Tibial artery (tissue), 4 donors: ENCODE measurements at places on chromosomes 1 and 21.

DNA sequence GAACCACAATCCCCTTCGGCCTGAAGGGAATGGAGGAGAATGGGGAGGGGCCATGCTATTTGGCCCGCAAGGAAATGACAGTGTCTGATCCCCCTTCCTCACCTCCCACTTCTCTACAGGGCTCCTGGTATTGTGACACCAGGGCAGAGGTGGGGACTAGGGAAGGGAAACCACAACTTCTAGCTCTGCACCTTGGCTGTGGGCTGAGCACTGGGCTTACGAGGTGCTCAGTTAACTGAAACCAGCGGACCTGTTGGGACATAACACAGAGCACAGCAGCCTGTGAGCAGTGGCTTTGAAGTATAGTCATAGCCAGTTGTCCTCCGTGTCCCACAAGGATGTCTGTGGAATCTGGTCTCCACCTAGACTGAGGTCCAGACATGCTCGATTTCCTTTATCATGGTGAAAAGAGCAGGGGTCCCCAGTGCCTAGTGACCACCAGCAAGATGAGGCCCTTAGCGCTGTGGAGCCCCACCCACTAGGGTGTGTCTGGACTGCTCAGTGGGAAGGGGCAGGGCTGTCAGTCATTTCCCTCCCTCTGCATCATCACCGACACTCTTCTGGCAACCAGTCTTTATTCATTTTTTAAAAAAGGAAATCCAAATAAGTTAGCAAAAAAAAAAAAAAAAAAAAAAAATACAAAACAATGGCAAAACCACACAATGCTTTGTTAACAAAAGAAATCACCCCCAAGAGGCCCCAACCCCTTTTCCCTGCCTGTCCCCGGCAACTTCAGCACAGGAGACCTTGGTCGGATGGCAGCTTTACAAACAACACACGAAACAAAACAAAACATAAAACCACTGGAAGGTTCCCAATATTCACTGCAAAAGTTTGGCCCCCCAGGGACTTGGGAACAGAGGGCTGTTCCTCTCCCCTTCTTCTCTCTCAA lies 3.0 kb downstream of the MYOG start:
- no peaks in the 10 kb centered on the region for H3K4me1 ChIP-seq
- H3K4me3 ChIP-seq: no peak overlapping the region

- peaks cover 33% of the 10 kb centered on the region for H3K4me1 ChIP-seq
- peak overlapping the region; percentile 0 for H3K4me3 ChIP-seq
Observed at GRCh38 chr1:44485229-44485933, 80.3 kb downstream of the RNF220 start.

DNA sequence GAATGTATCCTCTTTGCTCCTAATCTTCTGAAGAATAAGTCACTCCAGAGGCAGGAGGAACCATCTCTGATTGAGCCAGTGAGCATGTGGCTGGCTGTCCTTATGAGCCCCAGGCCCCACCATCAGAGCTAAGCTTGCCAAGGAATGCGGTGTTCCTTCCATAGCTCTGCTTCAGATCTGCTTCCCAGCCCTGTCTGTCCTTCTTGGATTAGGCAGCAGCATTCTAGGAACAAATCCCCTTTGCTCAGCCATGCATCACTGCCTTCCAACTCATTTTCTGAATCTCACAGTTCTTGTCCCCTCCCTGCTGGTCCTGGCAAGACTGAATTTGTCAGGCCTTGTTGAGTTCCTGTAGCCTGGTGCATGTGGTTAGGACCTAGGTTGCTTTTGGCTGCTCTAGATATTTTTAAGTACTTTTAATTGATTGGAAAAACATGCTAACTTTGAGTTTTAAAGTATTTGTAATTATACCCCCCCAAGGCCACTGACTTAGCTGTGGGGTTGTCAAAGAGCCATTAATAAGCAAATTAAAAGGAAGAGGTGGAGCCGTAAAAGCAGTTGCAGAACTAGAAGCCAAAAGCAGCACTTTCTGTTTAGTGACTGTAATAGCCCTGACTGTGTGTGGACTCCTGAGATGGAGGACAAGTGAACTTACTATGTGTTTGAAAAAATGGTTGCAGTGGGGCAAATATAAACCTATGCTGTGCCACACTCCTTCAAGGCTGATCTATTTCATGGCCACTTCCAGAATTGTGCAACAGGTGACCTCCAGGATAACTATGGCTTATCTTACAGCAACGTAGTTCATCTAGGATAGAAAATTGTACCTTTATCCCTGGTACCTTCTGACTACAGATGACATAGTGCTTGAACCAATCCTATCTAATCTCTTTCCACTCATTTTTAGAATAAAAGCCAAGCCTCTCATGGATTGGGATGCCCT lies 61.3 kb upstream of the BACH1 start:
- no peaks in the 10 kb centered on the region for H3K36me3 ChIP-seq
- no peak for DNase-seq
- no peak overlapping the region for H3K4me3 ChIP-seq
- peaks cover 22% of the 10 kb centered on the region for H3K4me1 ChIP-seq

DNA sequence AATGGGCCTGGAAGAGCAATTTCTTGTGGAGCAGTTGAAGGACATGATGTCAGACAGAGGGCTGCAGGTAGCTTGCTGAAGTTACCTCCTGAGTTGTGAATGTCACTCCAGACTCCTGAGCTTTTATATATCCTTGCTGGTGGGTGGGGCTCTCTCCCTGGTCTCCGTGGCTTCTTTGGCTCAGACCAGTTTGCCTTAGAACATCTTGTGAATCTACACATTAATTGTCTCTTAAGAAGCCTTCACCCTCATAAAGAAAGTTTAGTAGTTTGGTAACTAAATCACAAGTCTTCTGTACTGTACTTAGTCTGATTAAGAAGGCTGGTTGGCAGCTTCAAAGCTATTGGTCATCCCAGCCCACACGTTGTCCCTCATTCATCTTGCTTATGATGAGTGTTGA lies at the start of gene KRTAP11-1:
Gene KRTAP11-1 (minus strand): TSS at position 101 of the 400 bp plus-strand sequence. CDS start 56 bp downstream, at position 45.
- DNase-seq: no peak
- no peak within 1 kb of the TSS for H3K4me3 ChIP-seq
- H3K4me1 ChIP-seq: no peaks in the 10 kb centered on the region
- no peak within 1 kb of the TSS for H3K27ac ChIP-seq

- H3K4me1 ChIP-seq: peaks cover 46% of the 10 kb centered on the region
- peak overlapping the region; percentile 12 for H3K27ac ChIP-seq
- H3K27me3 ChIP-seq: no peaks in the 10 kb centered on the region
- peak; percentile 77 for DNase-seq
Observed at GRCh38 chr1:36369061-36369861, 16.5 kb downstream of the STK40 start.

- H3K27ac ChIP-seq: no peak overlapping the region
- no peaks in the 10 kb centered on the region for H3K27me3 ChIP-seq
- peaks cover 23% of the 10 kb centered on the region for H3K4me1 ChIP-seq
- no peak overlapping the region for H3K4me3 ChIP-seq
- no peaks in the 10 kb centered on the region for H3K36me3 ChIP-seq
- no peak for DNase-seq
Observed at GRCh38 chr1:164660412-164660772, 101.4 kb downstream of the PBX1 start.

DNA sequence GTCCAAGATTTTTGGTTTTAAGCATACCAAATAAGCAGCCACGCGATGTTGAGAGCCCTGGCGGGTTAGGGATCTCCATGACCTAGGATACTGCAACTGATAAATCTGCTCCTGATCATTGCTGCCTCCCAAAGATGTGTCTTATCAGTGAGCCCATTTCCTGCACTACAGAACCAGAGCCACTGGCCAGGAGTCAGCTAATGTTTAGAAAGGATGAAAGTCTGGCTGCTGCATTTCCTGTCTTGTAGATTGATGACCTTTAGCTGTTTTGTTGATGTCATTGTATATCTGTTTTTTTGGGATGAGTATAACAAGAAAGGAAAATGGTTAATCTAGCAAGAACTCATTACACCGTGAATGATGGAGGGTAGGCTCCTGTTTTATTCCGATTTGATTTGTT lies 74.5 kb downstream of the C1orf21 start:
- DNase-seq: no peak
- H3K27ac ChIP-seq: no peak overlapping the region
- H3K4me3 ChIP-seq: no peak overlapping the region
- H3K4me1 ChIP-seq: peaks cover 4% of the 10 kb centered on the region
- H3K27me3 ChIP-seq: no peaks in the 10 kb centered on the region

DNA sequence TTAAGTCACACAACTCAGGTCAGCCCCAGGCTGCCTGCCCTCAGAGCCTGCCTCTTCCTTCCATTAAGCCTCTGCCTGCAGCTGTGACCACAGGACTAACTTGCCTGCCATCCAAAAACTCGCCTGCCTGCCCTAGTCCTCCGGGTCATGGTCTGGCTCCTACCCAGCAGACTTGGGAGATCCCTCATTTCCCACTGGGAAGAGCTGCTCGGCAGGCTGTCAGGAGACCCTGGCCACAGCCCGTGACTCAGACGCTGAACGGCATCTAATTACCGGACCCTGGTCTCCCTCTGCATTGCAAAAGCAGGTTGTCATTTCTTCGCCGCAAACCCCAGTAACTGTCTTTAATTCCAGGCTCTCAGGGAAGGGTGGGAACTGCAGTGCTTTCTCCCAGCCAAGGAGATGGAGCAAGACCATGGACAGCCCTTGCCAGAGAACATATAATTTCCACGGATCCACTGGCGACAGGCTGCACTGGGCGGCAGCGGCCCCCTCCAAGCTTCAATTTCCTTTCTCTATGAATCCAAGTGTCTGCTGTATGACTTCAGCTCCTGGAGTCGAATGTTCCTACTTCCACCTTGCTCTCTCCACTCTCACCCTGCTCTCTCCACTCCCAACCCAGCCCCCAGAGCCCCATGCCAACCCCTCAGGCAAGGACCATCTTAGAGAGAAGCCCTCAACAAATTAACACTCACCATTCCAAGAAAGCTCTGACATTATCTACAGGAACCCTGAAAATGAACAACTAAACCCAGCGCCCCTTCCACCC lies 20.4 kb downstream of the OLFML2B start:
- peak; percentile 89 for DNase-seq
- peaks cover 20% of the 10 kb centered on the region for H3K36me3 ChIP-seq
- peak overlapping the region; percentile 16 for H3K4me3 ChIP-seq
- peak overlapping the region; percentile 71 for H3K27ac ChIP-seq
- no peaks in the 10 kb centered on the region for H3K27me3 ChIP-seq

GRCh38 chr1:115781343-115781742 lies 12.8 kb upstream of the CASQ2 start:
- no peak overlapping the region for H3K4me3 ChIP-seq
- no peaks in the 10 kb centered on the region for H3K27me3 ChIP-seq
- no peak overlapping the region for H3K27ac ChIP-seq

GRCh38 chr1:192831706-192832355 lies 23.0 kb downstream of the RGS2 start:
- no peak for DNase-seq
- no peaks in the 10 kb centered on the region for H3K36me3 ChIP-seq
- no peaks in the 10 kb centered on the region for H3K27me3 ChIP-seq

DNA sequence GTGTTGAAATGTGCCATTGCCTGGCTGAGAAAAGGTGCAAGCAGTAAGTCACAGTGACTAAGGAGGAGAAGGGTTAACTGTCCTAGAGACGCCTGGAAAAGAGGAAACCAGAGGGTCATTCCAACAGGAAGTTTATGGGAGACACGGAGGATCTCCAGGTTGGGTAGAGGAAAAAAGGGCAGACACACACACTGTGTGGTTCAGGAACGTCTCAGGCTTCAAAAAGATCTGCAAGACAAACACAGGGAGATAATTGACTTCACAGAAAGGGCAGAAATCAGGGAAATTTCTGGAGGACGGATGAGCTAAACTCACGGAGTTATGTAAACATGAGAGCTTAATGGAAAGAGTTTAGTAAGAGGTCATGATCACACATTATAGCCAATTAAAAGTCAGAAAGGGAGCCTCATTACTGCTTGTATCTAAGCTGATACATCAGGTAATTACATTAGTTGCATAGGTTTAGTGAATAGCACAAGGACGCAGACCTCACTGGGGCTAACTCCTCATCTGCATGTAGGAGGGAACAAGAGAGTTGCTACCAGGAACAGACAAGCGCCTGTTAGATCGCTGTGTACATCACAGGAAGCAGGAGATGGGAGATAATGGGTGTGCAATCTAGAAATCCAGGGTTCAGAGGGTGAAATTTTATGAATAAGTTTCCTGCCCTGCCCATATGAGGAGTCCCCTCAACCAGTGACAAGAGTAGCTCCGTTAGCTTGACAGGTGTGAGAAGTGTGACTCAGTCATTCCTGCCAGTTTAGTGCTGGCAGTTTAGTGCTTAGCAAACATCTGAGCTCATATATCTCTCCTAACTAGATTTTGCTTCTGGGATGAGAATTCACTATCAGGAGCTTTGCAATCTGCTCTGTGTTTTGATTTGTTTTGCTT lies 96.6 kb upstream of the TNR start:
- H3K36me3 ChIP-seq: no peaks in the 10 kb centered on the region
- no peak overlapping the region for H3K27ac ChIP-seq
- peaks cover 6% of the 10 kb centered on the region for H3K4me1 ChIP-seq

DNA sequence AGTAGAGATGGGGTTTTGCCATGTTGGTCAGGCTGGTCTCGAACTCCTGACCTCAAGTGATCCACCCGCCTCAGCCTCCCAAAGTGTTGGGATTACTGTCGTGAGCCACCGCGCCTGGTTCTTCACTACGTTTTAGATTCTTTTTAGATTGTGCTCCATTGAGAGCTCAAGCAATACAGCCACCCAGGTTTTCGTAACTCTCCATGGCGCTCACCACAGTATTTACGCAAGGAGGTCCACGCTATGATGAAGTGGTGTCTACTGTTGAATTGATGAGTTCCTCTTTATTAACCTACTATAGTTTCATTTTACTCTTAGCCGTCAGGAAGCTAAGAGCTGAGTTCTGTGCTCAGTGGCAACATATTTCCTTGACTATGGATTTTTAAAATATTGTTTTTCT lies 1.8 kb upstream of the KIF1B start:
- H3K27ac ChIP-seq: no peak overlapping the region
- H3K4me3 ChIP-seq: no peak overlapping the region
- peak; percentile 60 for DNase-seq
- H3K36me3 ChIP-seq: no peaks in the 10 kb centered on the region

DNA sequence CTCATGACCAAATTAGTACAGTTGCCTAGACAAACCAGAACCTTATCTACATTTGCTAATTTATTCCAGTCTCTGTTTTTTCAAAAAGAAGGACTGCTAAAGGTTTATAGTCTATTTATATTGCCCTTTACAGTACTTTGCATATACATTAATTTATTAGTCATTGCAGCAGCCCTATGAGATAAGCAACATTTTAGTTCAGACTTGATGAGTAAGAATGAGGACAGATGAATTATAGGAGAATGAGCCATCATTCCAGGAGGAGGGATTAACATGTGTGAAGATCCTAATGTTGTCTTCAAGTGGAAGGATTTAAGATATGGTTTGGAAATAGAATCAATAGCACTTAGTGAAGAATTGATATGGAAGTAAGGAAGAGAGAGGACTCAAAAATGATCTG lies 152.4 kb downstream of the KCTD3 start:
- H3K27ac ChIP-seq: no peak overlapping the region
- H3K27me3 ChIP-seq: peaks cover 3% of the 10 kb centered on the region

DNA sequence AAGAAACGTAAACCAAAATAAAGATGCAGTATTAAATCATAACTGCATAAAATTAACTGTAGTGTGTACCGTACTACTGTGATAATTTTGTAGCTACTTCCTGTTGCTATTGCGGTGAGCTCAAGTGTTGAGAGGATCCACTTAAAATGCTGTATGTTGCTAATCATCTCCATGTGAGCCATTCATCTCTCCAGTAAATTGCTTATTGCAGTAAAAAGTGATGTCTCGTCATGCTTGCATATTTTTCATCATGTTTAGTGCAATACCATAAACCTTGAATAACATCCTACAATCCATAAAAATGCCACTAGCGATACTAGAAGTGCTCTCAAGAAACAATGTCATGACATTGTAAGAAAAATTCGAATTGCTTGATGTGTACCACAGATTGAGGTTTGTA lies 66.3 kb downstream of the RAVER2 start:
- H3K36me3 ChIP-seq: peaks cover 16% of the 10 kb centered on the region
- DNase-seq: no peak
- no peaks in the 10 kb centered on the region for H3K27me3 ChIP-seq
- H3K4me3 ChIP-seq: no peak overlapping the region
- H3K4me1 ChIP-seq: no peaks in the 10 kb centered on the region
- H3K27ac ChIP-seq: no peak overlapping the region
